NCI-H1930 (cell line): ENCODE measurements at places on chromosomes 11 and 22.

DNA sequence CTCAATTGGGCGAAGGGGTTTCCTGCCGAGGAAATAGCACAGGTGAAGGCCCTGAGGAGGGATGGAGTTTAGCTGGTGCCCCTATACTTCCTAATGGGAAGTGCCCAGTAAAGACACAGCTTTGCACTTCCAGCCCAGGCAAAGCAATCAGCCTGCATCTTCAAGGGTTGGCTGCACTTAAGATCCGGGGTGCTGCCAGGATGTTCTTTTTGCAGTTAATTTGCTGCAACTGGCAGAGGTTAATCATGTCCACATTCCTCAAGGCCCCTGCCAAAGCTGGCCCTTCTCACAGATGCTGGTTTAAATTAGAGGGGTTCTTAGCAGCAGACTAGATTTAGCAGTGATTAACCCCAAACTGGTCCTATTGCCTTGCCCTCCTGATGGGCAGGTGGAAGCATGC is 137.7 kb upstream of the NAV2 start:
- DNase-seq: no peak

DNA sequence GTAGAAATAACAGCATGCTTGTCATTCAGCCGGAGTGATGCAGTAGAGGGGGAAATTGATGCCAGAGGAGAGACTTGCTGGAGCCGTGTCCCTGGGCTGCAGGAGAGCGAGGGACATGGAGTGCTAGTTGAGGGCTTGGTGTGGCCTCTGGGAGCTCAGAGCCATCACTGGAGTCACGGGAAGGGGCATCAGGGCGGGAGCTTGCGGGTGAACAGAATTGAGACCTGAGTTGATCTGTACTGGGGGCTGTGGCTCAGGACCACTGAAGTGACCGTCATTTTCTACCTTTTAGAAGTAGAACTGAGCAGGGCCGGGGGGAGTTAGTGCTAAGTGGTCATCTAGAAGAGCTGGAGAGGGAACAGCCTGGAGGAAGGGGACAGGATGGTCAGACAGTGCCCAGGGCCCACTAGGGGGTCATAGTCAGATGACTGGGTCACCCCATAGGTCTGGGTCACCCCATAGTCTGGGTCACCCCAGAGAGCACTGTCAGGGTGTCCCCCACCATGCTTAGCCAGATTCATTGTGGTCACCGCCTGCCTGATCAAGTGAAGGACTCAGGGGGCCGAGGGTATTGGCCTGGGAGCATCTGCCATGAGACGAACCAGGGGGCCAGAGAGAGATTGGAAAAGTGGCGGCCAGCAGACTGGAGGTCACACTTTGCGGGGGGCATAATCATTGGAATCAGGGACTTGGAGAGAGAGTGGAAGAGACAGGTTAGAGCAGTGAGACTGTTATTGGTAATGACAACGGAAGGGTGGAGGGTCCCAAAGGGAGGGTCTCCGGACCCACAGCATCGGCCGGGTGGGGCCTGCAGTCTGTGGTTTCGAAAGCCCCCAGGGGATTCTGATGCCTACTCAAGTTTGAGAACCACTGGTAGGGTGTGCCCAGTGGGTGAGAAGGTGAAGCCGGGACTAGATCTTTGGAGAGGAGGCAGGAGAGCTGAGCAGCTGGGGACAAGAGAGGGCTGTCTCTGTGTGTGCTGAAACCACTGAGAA is 15.2 kb downstream of the RIBC2 start:
- no peak for DNase-seq

DNA sequence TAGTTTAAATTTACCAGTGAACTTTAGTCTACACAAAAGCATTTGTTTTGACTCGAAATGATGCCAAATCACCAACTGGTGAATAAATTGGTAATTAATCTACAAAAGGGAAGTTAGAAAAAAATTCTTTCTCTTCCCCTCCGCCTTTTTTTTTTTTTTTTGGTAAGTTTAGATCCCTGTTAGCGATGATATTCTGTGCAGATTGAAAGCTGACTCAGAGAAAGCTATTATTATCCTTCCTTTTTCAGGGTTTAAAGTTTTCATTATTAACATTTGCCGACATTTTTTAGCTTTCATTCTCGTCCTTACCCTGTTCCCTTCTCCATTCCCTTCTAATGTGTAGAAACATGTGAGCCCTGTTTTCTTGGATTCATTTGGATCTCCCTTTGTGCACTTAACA is 16.8 kb upstream of the NUP160 start:
- DNase-seq: no peak

GRCh38 chr11:71207563-71207962 is 44.8 kb downstream of the SHANK2 start:
- DNase-seq: no peak

- no peak for DNase-seq
These were observed 25.2 kb upstream of the VPREB1 start for GRCh38 chr22:22219140-22219996.

DNA sequence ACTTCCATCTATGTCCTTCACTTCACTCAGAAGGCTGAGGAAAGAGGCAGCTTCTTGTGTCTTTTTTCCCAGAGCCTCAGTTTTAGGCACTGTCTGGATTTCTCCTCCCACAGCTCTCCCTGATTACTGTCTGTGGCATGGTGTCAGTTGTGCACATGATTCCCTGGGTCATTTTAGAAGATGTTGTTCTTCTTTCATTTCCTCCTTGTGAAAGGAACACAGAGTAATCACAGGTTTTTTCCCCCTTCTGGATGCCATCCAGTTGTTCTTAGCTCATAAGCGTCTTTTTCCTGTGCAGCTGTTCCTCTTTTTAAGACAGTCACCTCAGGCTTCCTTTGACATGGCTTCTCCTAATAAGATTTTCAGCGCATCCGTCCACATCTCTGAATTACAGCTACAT is 212.2 kb downstream of the FAM181B start:
- DNase-seq: no peak

GRCh38 chr11:15888556-15889345 is 467.6 kb downstream of the SOX6 start:
- no peak for DNase-seq

- no peak for DNase-seq
These were observed 27.5 kb downstream of the DSCAML1 start for GRCh38 chr11:117769533-117769932.

DNA sequence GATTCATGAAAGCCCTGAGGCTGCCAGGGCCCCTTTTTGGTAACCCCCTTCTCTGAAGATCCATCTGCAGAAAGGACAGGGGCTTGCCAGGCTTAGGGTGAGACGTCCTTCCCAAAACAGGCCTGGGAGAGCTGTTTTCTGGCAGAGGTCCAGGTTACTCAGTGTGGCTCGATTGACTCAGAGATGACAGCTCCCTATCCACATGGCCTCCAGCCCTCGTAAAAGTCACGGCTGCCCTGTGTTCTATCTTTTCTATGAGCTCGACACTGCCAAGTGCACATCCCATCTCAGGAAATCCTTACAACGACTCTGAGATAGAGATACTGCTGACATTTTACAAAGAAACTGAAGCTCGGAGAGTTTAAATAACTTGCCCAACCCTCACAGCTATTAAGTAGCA is 20.4 kb downstream of the ADAMTS8 start:
- no peak for DNase-seq

DNA sequence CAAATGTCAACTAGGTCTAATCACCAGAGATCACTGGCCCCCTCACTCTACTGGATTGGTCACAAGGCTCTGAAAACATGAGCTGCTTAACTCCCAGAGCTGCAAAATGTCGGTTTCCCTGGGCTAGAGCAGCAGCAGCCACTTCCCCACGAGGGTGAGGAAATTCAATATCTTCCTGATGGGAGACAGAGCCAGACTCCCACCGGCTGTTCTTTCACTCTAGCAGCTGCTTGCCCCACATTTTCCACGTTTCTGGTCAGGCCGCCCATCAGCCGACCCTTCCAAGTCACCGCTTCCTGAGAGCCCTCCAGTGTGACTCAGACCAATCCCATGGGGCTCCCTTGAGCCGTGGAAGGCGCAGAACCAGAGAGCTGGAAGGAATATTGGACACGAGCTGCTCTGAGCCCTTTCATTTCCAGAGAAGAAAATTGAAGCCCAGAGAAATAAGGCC is 227.0 kb downstream of the ADAMTS15 start:
- DNase-seq: no peak

DNA sequence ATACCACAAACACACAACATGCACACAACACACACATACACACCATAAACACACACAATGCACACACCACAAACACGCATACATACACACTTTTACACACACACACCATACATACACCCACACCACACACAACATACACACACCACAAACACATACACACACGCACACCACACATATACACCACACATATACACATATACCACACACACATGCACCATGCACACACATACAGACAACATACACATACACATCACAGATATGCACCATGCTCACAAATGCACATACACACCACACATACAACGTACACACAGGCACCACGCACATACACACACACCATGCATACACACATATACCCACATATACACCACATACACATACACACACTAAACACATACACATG is 11.7 kb upstream of the B4GALNT4 start:
- no peak for DNase-seq

DNA sequence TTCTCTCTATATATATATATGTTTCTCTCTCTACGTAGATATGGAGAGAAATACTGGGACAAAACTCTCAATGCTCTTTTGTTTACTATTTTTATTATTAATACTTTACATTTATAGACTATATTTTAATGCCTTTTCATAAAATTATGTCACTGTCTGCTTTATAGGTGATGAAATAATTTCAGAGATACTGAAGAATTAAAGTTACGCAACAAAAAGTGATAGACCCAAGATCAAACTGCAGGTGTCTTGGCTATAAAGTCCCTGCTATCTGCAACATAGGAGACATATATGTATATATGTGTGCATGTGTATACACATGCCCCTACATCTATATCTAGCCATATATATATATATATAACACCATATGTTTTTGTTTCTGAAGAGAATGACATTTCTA is 60.8 kb downstream of the FAM76B start:
- no peak for DNase-seq

- DNase-seq: no peak
These were observed 565.1 kb upstream of the CCDC179 start for GRCh38 chr11:23425381-23425780.

- no peak for DNase-seq
These were observed 75.0 kb downstream of the ZC3H12C start for GRCh38 chr11:110168033-110168803.

DNA sequence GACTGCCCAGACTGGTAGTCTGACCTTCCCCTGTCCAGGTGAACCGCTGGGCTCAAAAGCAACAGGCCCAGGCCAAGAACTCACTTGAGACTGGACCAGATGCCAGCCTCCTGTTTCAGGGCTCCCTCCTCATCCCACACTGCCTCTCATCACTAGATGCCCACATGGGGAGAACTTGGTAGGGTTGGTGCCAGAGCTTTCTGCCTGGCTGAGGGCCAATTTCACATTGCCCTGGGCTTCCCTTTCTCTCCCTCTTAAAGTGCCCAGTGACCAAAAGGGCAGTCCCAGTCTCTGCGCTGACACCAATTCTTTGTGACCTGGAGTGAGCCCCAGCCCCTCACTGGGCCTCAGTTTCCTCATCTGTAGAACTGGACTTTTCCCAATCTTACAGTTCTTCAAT is 41.7 kb downstream of the C11orf58 start:
- DNase-seq: no peak

GRCh38 chr22:32823024-32823730 is 21.7 kb downstream of the TIMP3 start:
- DNase-seq: no peak

DNA sequence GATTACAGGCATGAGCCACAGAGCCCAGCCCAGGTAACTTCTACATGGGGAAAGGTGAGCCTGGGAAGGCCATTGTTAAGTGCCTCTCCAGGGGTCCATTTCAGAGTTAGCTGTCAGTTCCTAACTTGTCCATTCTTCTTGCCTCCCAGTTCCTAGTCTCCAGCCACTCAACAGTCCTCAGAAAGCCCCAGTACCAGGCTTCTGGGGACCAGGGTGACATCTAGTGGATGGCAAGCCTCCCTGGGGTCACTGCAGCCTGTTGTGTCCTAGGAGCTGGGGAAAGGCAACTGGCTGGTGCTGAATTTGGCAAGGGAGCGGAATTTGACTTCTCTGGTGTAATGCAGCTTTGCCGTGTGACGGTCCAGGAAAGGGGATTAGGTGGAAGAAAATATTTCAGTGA is 2.1 kb downstream of the LGALS12 start:
- DNase-seq: peak; percentile 34

DNA sequence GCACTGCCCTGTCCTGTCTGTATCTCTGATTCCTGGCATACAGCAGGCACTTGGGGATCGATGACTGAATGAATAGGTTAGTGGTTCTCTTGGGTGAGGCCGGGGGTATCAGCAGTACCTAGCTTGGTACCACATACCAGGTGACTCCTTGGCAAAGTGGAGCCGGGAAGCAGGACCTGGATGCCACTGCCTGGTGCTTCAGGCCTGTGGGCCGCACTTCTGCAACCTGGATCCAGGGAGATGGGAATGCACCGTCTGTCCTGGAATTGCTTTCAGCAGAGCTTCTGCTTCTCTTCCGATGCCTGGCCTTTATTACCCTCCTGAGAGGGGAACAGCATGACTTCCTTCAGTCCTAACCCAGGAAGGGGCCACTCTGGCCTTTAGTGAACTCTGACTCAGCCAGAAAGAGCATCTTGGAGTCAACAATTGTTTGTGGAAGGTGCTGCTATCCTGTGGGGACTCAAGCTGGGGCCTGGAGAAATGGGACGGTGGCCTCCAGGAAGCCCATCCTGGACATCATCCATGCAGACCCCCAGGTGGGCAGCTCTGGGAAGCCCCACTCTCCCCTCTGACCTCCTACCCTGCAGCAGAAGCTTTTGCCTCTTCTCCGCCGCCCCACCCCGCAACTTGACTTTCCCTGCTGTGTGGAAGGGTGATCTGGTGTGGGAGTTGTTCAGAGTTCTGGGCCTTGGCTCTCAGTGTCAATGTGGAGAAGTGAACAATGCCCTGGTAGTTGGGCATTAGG is 5.1 kb downstream of the CD82 start:
- DNase-seq: no peak

GRCh38 chr11:9820260-9820659 is 156.4 kb downstream of the SWAP70 start:
- DNase-seq: no peak

GRCh38 chr11:80309301-80309700 is 868.5 kb upstream of the TENM4 start:
- no peak for DNase-seq
